Right ventricle myocardium superior (tissue), 1 donor: ENCODE measurements at places on chromosomes 4 and X. TPM values are rescaled to one million over a fixed set of nuclear protein-coding genes. Genes with fewer than 3 reads are reported as not detected.

GRCh38 chr4:37970702-37971101 lies 10.5 kb downstream of the PTTG2 start:
- peak; percentile 83 for DNase-seq

GRCh38 chr4:169885893-169886292 lies 128.1 kb upstream of the HPF1 start:
- no peak for DNase-seq

DNA sequence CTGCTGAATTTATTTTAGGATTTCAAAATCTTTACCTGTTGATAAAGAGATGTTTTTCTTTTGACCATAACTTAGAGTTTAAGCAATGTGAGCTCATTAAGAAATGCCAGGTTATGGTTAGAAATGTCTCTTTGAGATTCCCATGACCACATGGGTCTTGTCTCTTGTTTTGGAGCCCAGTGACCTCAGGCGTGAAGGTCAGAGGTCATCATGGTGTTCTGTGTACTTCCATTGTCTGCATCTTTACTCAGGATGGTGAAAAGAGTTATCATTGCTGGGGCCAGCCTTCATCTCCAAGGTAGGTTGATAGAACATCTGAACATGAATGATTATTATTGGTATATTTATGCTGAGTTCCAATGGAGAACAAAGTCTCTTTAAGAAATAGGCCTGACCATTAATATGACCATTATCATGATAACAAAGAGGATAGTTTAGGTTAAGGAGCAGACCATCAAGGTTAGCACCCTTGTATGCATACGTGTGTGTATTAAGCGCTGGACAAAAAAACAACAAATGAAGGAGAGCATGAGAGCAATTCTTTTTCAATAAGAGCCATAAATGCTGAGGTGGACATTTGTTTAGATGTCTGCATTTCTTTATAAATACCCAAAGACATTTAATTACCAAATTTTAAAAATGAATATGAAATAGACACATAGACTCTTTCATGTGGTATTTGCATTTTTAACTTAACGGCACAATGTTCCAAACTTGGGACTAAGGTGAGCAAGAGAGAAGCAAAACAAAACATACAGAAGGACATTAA lies 120.6 kb upstream of the PAQR3 start:
- no peak for DNase-seq

DNA sequence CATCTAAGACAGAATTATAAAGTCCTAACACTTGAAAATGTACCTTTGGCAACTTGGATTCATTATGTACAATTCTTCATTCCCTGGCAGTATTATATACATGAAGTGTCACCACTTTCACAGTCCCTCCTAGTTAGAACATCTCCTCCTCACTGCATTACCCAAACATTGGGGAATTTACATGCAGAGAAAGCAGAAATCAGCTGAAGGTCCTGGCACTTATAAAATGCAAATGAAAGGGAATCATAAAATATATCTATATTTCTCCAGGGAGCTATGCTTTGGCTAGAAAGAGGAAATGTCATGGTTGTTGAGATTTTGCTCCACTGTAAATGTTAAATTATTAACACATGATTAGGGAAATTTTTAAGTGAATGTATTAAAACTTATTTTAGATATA lies 835.6 kb upstream of the SLIT2 start:
- DNase-seq = no peak

DNA sequence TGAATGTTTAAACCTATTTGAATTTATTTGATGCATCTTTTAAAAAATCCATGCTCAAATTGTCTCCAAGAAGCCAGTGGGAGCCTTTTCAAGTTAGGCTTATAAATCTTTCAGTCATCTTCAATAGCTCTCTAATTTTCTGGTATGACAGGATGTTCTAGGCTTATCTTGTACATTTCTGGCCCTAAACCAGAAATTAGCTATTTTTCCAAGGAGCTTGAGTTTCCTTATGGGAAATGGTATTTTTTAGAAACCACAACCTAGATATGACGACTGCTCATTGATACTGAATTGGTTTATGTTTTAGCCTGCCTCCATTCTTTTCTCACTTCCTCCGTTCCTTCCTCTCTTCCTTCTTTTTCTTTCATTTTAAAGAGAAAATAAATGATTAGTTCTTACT lies 172.3 kb downstream of the SPRY1 start:
- DNase-seq = no peak

DNA sequence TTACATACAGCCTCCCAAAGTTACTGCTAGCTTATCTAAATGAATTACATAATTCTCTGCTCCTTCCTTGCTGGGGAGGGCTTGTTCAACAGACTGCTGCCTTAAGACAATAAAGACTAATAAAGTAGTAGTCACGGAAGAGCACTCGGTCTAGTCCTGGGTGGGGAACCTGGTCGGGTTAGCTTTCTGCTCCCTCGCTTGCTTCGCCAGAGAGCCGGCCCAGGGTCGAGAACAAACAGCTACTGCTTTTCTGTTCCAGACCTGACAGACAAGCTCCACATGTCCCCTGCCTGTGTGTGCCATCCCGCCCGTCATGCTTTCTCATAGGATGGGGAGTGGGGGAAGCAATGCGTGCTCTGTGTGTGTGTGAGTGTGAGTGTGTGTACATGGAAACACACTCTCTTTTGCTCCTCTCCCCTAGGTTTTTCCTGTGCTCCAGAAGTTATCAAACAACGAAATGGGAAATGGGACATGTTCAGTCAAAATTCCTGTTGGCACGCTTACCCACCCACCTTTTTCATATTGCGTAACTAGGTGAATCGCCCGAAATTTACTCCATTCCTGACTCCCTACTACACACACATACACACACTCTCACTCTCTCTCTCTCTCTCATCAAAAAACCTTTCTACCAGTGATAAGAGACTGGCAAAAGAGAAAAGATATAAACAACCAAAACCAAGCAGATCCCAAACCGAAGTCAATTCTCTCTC lies 1.3 kb downstream of the NPY1R start:
- no peak for DNase-seq

DNA sequence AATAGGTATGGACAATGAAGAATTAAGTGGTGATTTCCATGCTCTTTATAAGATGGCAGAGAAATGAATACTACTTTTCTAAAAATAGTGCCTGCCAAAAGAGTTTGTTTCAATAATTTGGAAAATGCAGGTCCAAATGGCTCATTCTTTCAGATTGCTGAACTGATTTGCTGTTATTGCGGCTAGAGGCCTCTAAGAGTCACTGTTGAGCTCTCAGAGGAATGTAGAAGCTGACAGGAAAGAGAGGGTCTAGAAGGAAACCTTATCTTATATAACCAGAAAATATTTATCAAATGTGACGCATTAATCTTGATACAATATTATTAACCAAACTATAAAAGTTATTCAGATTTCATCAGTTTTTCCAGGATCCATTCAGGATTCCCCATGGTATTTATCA lies 65.7 kb upstream of the PAGE1 start:
- no peak for DNase-seq

- no peak for DNase-seq
These were observed 273.7 kb upstream of the NOCT start for GRCh38 chr4:138741766-138742377.

GRCh38 chr4:56007154-56007553 lies 58.4 kb downstream of the CEP135 start:
- DNase-seq = no peak

DNA sequence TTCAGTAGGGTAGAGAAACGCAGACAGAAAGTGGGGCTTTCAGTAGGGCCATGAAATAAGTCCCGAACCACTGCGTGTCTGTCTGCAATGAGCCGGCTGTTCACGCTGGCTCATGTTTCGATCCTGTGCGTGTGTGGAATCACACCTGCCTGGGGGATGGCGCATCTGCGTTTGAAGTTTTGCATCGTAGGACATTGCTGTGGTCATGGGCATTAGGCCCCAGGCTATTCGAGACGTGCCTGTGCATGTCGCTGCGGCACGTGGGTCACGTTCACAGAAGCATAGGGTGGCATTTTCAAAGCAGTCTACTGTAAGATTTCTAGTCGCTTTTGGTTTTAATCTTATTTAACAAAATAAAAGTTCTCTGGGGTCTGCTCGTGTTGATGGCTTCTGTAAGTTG lies 25.5 kb upstream of the HGFAC start:
- DNase-seq = no peak

GRCh38 chr4:54077812-54078211 lies 13.4 kb upstream of the CHIC2 start:
- no peak for DNase-seq

GRCh38 chr4:189092581-189092980 lies 848.1 kb upstream of the FRG1 start:
- DNase-seq = no peak

DNA sequence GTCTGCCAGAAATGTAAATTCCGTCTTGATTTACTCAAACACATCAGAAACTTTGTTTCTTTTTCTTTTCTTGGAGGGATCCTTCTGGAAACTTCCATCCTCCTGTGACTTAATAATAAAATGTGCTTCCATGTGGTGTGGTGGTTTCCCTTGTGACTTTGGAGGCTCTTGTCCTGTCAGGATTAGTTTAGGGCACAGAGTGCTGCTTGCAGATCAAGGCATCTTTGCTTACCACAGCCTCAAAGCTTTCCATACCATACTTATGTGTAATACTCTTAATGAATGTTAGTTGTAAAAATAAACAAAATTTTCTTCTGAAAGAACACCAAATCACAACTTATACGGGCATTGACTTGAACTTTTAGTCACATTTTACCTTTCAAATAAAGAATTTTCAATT lies 27.4 kb downstream of the GBA3 start:
- no peak for DNase-seq

- no peak for DNase-seq
These were observed at the start of the genes CT45A10 and SAGE1 for GRCh38 chrX:135893294-135893817. CT45A10 (minus strand) TSS chrX:135893444; CDS start chrX:135885344, 8,100 bp downstream. SAGE1 (plus strand) TSS chrX:135893716; CDS start chrX:135896243, 2,527 bp downstream.

GRCh38 chrX:38610849-38611248 lies 49.5 kb downstream of the TSPAN7 start:
- DNase-seq = no peak

- DNase-seq = no peak
These were observed 65.0 kb upstream of the IL15 start for GRCh38 chr4:141571362-141571761.

GRCh38 chr4:12203945-12204344 lies 775.3 kb upstream of the HS3ST1 start:
- no peak for DNase-seq

DNA sequence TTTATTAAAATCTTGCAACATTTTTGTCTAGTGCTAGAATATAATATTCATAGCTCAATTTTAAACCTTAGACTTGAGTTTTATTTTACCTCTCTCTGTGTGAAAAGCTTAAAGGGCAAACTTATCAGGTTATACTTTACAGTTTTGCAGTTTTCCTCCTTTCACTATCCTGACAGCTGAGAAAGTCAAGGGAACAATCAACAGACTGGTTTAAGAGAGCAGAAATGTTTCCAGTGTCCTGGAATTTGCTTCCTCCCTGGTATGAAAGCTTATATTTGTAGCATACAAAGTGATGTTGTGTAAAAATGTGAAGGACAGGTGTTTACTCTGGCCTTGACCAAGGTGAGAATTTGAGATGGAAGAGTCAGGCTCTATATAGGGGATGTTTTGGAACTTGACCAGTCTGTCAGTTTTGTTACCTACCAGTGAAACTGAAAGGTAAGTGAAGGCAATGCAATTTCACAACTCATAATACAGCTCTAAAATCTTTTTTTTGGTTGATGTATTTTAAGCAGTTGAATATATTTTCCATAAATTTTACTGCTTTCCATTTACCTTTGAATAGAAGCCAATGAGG lies 64.6 kb downstream of the FHIP1A start:
- no peak for DNase-seq

DNA sequence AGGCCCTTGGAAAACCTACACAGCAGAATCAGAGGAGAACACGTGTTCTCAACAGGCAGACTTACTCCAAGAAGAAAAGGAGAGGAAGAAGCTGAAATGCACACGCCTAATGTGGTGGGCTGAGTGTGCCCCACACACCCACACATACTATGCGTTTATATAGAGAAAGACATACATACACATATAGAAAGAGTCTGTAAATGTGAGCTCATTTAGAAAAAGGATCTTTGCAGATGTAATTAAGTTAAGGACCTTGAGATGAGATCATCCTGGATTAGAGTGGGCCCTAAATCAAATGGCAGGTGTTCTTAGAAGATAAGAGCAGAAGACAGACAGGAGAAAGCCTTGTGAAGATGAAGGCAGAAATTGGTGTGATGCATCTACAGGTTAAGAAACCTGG lies 87.2 kb upstream of the KLF3 start:
- DNase-seq = no peak

- DNase-seq = no peak
These were observed 127.6 kb downstream of the LDB2 start for GRCh38 chr4:16770710-16771285.

DNA sequence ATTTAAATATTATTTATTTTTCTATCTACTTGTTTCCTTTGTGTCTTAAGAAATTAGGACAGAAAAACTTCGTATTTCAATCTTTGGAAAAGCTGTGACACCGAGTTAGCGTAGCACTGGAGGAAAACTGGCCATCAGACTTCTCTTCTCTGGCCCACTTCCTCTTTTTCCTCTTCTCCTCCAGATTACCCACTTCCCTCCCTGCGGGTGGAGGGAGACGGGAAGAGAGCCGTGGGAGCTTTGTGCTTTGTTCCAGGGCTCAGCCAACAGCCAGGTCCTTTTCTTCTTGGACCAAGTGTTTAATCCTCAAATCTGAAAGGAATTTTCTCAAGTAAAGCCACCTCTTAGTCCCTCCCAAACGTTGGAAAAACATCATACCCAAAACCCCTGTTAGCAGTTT lies 29.7 kb downstream of the OFD1 start:
- peak; percentile 38 for DNase-seq

GRCh38 chr4:158079661-158080060 lies 93.2 kb downstream of the GASK1B start:
- no peak for DNase-seq

GRCh38 chrX:15073313-15073712 lies 196.6 kb downstream of the ASB9 start:
- no peak for DNase-seq

GRCh38 chr4:158933236-158933635 lies 164.4 kb downstream of the FNIP2 start:
- DNase-seq = no peak

GRCh38 chr4:13218326-13218958 lies 265.7 kb downstream of the RAB28 start:
- no peak for DNase-seq

RHOXF2B gene
- total RNA-seq = not detected

HEPH gene
- total RNA-seq = 8.8 TPM

SLC10A6 gene
- 0.43 TPM for total RNA-seq

LRP2BP gene
- total RNA-seq = 2.6 TPM

GAGE12J gene
- total RNA-seq = not detected

GEMIN8 gene
- total RNA-seq = 7.6 TPM

SORCS2 gene
- 1.2 TPM for total RNA-seq

MUC7 gene
- total RNA-seq = not detected

PAGE1 gene
- not detected for total RNA-seq

DOK7 gene
- 33.7 TPM for total RNA-seq

CACNA1F gene
- 0.11 TPM for total RNA-seq
